Hematopoietic multipotent progenitor cell (in vitro differentiated cells): ENCODE measurements at places on chromosomes 1 and 21.

- DNase-seq: no peak
These were observed 33.1 kb downstream of the KIAA0319L start for GRCh38 chr1:35524106-35524505.

DNA sequence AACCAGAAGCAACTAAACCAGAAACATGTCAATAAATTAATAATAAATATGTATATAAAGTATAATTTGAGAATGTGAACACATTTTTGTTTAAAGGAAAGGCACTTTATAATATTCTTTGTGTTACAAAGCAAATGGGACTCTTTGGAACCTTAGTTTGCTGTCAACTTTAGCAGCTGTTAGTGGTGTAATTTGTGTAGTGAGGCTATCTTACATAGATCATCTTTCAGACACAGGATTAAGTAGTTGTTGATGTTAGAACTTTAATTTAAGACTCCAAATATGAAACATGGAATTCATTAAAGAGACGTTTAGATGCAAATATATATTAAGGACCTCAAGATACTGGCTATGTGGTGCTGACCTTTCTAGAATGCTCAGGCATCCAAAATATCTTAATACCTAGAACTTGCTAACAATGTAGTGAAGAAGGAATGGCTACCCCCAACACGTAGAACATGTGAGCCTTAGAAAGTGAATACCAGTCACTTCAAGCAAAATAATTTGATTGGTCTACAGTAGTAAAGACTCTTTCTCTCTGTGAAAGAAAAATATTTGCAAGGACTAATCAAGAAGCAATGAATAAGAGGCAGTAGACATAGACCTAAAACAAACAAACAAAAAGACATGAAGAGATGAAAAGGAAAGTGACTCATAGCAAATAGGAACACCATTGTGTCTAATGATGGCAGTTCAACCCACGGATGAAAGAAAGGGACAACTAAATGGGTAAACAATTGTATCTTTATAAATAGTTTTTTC, 811.4 kb downstream of the USP25 start:
- DNase-seq: no peak

- no peak for DNase-seq
These were observed 30.9 kb downstream of the RGS5 start for GRCh38 chr1:163171826-163172225.

- DNase-seq: no peak
These were observed 593.1 kb upstream of the CAMK1G start for GRCh38 chr1:208990456-208990855.

- peak; percentile 35 for DNase-seq
These were observed 8.0 kb upstream of the SVBP start for GRCh38 chr1:42825036-42825851.

DNA sequence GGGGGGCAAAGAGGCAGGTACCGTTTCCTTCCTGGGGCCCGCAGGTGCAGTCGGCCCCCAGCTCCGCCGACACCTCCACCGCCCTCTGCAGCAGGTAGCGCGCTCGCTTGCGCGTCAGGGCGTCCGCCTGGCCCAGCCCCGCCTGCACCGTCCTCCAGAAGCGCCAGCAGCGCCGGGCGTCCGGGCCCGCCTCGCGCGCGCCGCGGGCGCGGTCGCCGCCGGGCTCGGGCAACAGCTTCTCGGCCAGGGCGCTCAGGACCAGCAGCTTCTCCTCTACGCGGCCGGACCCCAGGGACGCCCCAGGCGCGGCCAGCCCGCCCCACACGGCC, 863 bp downstream of the TARBP1 start:
- DNase-seq: peak; percentile 36

- no peak for DNase-seq
These were observed 4.1 kb upstream of the BTG3 start for GRCh38 chr21:17616831-17617230.

- peak; percentile 57 for DNase-seq
These were observed 1.0 kb downstream of the ARID1A start for GRCh38 chr1:26696654-26697430.

- DNase-seq: no peak
These were observed 144.8 kb upstream of the VANGL1 start for GRCh38 chr1:115496904-115497527.

- DNase-seq: no peak
These were observed 74.3 kb upstream of the IFNAR2 start for GRCh38 chr21:33155422-33155821.
